ENCODE measurements at places on chromosomes 5 and 9. TPM values are rescaled to one million over a fixed set of nuclear protein-coding genes. Genes with fewer than 3 reads are reported as not detected.

DNA sequence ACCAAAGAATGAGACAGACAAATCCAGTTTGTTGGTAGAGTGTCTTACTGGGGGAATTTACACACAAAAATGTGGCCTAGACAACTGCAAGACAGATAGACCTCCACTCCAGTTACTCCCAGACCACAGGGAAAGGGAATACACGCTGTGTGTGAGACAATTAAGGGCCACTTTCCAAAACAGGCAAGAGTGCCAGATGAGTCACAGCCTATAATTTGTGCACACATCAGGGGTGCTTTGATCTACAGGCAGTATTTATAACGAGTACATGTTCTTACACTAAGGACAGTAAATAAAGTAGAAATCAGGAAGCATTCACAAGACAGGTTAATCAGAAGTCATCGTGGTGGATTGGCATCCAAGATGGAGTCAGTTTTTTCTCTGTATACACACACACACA, 114.8 kb downstream of the ZNF622 start:
- DNase-seq, result no peak

DNA sequence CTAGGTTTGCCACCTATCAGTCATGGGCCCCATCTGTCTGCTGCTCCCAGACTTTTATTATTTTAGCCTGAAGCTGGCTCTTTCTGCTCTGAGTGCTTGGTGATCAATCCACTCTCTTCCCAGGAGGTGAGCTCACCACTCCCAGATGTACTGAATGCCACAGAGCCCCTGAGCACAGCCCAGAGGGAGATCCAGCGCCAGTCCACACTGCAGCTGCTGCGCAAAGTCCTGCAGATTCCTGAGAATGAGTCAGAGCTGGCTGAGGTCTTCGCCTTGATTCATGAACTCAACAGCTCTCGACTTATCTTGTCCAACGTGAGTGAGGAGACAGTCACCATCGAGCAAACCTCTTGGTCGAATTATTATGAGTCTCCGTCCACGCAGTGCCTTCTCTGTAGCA, 36.0 kb downstream of the HMGXB3 start:
- no peak for DNase-seq

- no peak for DNase-seq
Observed at GRCh38 chr5:16135003-16135402, 44.6 kb downstream of the MARCHF11 start.

- DNase-seq, result no peak
Observed at GRCh38 chr5:39863926-39864552, 439.3 kb upstream of the DAB2 start.

DNA sequence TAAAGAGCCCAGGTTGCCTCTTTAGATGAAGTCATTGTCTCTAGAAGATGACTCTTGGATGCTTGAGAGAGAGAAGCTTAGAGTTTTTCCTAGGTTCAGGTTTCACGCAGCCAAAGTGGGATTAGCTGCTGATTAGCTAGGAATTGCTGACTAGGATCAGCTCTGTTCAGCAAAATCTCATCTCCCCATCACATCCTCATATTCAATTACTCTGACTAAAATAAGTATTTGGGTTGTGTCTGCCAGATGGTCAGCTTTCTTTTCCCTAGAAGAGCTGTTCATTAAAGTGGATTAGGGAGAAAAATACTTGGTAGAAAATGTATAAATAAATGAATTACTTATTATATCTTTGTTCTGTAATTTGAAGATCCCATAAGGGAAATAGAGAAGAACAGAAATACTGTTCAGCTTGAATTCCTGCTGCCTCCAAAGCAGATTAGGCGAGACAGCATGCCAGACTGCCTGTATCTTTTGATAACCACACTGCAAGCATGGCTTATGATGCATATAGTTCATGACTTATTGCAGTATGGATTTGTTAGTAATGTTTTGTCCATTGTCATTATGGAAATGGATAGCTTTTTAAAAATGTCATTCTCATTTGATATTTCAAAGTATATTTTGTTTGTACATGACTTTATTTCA, 184.8 kb upstream of the CD180 start:
- peak; percentile 22 for DNase-seq

GRCh38 chr9:84343111-84343521, 2.6 kb upstream of the SLC28A3 start:
- DNase-seq, result no peak

CNTNAP3B gene
- 6.5 TPM for total RNA-seq

GFM2 gene
- total RNA-seq, result 67.7 TPM

All from G401 (cell line).